Posterior vena cava (tissue), 2 donors: ENCODE measurements at places on chromosomes 13 and 19. TPM values are rescaled to one million over a fixed set of nuclear protein-coding genes. Genes with fewer than 3 reads are reported as not detected.
A peak's percentile ranks its signal among the peaks of the same experiment; 100 is the strongest.

DNA sequence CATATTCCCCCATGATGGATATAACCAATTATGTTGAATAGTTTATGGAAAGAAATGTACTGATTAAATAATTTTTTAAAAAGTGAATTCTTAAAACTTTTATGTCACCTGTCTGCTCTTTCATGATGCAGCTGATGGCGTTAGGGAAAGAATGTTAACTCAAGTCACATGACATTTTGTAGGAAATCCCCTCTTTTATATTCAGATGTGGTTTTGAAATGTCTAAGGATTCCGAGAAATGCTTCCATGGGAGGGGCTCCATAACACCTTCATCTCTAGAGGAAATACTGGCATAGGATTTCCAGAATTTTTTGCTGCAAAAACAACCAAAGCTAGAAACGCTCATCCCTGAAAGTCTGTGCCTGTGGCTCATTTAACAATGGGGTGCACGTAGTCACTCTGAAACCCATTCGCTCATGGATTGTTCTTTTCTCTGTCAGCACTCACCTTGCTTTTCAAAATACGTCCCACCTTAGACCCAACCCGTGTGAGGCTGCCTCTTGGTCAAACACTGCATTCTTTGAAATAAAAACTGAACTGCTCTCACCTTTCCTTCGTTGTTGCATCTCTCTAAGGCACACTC lies 288.9 kb downstream of the SHISA2 start:
- DNase-seq = no peak

- peak; percentile 92 for DNase-seq
Observed at GRCh38 chr19:2603334-2603733, 99.2 kb downstream of the GNG7 start.

Gene ERICH4
- total RNA-seq = not detected

Gene KRTDAP
- total RNA-seq = not detected

DNA sequence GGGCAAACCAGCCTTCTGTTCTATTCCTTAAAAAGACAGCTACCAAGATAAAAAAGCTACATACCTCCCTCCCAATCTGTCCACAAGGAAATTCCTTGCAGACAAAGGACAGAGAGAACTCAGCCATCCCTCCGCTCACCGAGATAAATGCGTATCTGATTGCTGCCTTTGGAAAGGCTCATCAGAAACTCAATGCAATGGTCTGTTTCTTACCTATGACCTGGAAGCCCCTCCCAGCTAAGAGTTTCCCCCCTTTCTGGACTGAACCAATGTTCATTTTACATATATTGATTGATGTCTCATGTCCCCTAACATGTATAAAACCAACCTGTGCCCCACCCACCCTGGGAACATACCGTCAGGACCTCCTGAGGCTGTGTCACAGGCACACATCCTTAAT lies 11.6 kb downstream of the BTBD2 start:
- DNase-seq = no peak

GRCh38 chr19:12866416-12867119 lies 14.7 kb downstream of the DNASE2 start:
- no peak for DNase-seq

Gene IL17D
- total RNA-seq = 9.2 TPM

DNA sequence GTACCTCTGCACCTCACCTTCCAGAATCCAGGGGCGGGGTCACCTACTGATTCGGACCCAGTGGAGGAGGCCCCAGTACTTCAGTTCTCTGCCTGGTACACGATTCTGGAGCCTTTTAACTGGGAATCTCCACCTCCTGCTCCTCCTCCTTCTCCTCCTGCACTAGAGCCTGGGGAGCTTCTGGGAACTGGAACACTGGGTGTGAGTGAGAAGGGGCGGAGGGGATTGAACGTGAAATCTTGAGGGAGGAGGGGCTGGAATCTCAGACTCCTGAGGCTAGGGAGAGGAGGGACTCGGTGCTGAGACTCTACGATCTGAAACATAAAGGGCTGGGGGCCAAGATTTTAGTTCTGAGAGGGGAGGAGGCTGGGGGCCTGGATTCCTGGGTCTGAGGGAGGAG lies at the start of gene KLK8:
KLK8 (minus strand) TSS at position 90 of the 400 bp plus-strand sequence. CDS start 437 bp downstream, outside the sequence.
- no peak for DNase-seq

DNA sequence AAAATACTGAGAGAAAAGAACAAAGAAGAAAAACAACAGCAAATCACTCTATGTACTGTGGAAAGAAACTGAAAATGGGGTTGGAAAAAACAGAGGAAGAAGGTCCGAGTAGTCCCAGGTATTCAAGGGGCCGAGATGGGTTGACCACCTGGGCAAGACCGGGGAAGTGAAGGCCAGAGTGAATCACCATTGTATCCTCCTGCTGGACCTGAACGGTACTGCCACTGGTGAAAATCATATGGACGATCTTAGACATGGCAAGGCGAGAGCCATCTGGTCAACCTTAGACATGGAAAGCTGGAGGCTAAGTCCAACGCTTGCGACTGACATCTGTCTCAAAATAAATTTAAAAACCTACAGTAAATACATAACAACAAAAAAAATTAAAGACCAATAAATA lies 44.4 kb upstream of the ZNF91 start:
- no peak for DNase-seq

Gene LRP3
- total RNA-seq = 36.8 TPM

Gene TEX26
- 0.38 TPM for total RNA-seq

Gene KIR2DL3
- total RNA-seq = not detected

GRCh38 chr13:99322297-99323103 lies 15.3 kb upstream of the GPR183 start:
- no peak for DNase-seq

GRCh38 chr19:3684817-3685410 lies 15.4 kb downstream of the PIP5K1C start:
- DNase-seq = no peak

Gene NCCRP1
- total RNA-seq = not detected

DNA sequence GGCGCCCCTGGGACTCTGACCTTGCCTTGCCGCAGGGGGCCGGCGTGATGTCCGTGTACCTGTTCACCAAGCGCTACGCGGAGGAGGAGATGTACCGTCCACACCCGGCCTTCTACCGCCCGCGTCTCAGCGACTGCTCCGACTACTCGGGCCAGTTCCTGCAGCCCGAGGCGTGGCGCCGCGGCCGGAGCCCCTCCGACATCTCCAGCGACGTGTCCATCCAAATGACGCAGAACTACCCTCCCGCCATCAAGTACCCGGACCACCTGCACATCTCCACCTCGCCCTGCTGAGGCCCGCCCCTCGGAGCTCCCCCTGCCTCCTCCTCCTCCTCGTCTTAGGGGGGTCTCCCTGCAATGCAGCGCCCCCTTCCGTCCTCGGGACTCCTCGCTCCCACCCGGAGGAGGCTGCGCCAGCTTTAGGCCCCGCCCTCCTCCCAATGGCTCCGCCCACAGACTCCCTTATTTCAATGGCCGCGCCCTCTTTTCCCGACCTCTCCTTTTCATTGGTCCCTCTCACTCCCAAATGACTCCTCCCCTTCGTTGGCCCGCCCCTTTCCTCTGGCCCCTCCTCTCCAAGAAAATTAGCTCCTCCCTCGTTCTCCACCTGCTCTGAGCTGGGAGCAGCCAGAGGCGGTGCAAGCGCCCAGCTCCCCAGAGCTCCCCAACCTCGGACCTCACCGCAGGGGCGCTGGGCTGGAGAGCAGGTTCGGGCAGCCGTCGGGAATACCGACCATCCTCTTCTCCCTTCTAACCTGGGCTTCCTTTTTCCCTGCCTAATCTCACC lies 20.5 kb upstream of the CACNG8 start:
- no peak for DNase-seq

DNA sequence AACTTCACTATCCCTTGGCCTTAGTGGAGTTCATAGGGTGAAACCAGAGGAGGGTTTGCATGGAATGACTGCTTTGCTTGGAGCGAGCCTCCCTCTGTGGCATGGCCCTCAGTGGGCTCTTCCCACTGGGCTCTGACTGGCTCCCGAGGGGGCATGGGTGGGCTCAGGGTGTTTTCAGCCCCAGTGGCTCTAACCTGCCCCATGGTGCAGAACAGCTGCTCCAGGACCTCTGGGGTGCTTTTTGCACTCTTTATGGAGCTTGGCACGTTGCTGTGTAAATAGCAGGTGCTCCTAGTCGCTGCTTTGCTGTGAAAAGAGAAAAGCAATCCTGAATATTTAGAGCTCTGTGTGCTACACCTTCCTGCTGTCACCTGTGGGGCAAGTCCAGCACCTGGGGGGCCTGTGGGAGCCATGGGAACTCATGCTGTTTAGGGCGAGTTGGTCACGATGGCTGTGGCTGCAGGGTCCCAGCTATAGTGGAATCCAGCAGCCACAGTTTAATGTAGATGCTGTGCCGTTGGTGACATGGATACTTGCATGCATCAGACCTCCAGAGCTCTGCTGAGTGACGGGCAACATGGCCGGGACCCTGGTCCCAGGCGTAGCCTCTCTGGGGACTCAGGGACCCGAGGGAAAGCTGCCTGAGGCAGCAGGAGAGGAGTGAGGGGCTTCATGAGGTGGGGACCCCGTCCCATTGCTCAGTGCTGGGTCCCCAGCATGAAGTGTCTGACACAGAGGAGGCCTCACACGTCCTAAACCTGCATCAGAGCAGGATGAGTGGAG lies 14.3 kb upstream of the MCF2L start:
- DNase-seq = peak; percentile 61

- no peak for DNase-seq
Observed at GRCh38 chr13:77693449-77693940, 4.0 kb upstream of the SLAIN1 start.

Gene PRKCG
- not detected for total RNA-seq

- DNase-seq = no peak
Observed at GRCh38 chr19:54677217-54677616, 14.4 kb downstream of the LILRB4 start.

Gene ZNF221
- total RNA-seq = 7.4 TPM

Gene PLPPR3
- total RNA-seq = not detected

DNA sequence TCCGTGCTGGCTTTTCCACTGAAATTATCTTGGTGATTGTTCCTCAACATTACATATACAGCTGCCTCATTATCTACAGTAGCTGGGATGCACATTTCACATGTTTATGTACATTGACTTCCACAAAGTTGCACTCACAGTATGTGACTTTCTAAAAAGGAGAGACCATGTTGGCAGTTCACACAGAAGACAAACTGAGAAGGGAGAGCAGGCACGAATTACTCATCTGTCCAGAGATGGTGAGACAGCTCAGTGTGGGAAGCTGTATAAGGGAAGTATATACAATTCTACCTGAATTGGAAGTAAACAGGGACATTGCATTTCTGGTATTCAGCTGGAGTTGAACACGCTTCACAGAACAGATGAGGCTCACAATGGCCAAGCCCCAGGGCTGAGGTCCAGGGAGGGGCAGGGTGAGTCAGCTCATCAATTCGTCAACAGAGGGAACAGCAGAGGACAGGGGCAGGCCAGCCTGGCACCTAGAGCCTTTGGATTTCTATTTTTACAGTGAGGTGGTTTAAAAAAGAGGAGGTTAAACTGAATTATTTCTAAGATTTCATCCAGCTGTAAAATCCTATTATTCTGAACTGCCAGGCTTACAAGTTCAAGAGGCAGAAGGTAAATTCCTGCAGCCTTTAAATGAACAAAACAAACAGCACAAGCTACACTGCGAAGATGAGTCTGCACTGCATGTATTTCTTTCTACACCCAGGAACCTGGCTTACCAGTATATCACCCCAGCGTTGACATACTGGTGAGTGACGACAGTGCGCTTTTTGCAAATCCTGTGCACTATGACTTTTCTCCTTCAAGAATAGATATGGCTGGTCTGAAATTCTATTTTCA lies 9.8 kb downstream of the PARP4 start:
- no peak for DNase-seq

GRCh38 chr19:20276011-20276731 lies 109.2 kb downstream of the ZNF486 start:
- no peak for DNase-seq

DNA sequence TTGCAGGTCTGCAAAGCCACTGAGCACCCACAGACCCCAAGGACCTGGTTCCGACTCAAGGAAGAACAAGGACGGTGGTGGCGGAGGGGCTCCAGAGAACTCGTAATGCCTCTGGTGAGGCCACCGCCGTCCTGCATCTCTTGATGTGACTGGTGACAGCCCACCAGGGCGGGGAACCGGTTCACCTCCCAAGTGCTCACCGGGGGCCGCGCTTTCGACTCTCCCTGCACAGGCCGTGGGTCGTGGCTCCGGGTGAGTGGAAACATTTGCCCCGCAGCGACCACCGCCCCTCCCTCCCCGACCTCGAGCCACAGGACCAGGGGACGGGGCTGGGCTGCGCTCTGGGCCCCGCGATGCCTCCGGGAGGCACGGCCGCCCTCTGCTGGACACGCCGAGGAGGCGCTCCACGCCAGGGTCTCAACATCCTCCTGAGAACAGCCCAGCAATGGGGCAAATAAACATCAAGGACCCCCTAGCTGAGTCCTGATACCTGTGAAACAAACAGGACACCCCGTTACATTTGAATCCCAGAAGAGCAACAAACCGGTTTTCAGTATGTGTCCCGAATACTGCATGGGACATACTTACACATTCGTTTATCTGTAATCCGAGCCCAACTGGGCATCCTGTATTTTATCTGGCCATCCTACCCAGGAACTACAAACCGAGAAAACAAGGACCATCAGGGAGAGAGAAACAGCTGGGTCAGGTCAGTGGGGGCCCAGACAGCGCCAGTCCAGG lies 3.9 kb upstream of the PLPP2 start:
- DNase-seq = peak; percentile 79

DNA sequence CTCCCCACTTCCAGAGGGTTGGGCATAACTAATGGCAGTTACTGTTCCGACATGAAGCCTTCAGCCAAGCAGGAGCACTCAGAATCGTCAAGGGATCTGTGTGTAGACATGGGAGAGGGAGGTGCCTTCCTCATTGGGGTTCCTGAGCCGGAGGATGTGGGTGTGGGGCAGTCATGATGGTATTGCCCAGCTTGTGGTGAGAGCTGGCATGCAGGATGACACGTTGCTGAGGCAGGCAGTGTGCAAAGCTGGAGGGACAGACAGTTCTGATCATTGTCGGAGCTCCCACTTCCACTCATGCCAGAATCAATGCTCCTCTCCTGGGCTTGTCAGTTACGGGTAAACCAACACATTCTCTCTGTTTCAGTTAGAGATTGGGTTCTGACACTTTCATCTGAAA lies 83.9 kb upstream of the TSC22D1 start:
- DNase-seq = no peak

GRCh38 chr19:848386-848921 lies 3.6 kb upstream of the ELANE start:
- DNase-seq = no peak

DNA sequence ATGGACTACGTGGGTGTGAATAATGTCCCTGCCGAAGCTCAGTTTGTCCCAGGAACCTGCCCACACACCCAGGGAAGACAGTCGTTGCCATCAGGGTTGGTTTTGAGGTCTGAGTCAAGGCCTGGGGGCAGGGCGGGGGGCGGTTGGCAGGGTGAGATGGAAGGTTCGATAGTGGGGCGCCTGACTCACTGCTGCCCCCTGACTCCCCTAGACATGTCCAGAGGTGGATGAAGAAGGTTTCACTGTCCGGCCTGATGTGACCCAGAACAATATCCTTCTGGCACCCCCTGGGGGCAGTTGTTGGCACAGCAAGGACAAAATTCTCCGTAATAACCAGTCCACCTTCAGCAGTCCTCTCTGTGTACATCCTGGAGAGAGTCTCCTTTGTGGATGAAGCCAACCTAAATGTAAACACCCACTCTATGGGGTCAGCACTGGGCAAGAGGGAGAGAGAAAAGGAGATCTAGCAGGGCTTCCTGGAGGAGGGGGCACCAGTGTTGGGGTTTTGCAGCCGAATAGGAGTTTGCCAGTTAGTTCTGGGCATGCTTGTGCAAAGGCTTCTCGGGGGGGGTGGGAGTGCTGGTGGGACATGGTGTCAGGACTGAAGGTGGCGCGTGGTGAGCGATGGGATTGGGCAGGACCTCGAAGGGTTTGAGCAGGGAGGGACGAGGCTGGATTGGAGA lies 19.6 kb upstream of the B3GNT3 start:
- no peak for DNase-seq

Gene ATP4B
- total RNA-seq = not detected
